ENCODE measurements at places on chromosomes 3 and 15. TPM values are rescaled to one million over a fixed set of nuclear protein-coding genes. Genes with fewer than 3 reads are reported as not detected.
A peak's percentile ranks its signal among the peaks of the same experiment; 100 is the strongest.

The SCG5 gene
- not detected for total RNA-seq

The ZNF860 gene
- 8.1 TPM for total RNA-seq

The CCDC54 gene
- total RNA-seq: not detected

The EOMES gene
- 0.20 TPM for total RNA-seq

The CEMIP gene
- total RNA-seq: 0.43 TPM

The PRC1 gene
- total RNA-seq: 138 TPM

The SKOR1 gene
- 4.9 TPM for total RNA-seq

The BFSP2 gene
- not detected for total RNA-seq

The SEMA3F gene
- total RNA-seq: 46.9 TPM

The CCDC32 gene
- 41.9 TPM for total RNA-seq

- DNase-seq: peak; percentile 96
These were observed 5.2 kb upstream of the ZXDC start for GRCh38 chr3:126480861-126481260.

DNA sequence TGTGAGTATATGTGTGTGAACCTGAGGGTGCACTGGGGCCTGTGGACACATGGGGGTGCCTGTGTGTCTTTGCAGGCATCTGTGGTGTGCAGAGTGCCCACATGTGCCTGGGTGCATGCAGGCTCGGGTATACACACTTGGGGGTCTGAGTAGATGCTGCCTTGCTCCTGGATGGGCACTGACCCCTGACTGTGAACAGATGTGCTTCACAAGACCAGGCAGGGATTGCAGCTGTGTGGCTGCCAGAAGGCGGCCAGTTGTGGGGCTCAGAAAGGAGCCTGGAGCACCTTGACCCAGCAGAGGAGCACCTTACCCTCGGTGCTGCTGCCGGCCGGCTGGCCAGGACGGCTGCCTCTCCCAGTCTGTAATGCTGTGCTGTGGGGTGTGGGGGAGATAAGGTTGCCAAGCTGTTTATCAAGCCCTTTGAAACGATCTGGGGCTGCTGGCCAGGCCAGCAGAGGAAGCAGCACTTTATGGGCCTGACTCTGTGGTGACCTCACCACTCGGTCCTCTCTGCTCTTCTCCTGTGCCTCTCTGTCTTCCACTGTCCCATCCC is 55.5 kb upstream of the MRPS22 start:
- DNase-seq: no peak

DNA sequence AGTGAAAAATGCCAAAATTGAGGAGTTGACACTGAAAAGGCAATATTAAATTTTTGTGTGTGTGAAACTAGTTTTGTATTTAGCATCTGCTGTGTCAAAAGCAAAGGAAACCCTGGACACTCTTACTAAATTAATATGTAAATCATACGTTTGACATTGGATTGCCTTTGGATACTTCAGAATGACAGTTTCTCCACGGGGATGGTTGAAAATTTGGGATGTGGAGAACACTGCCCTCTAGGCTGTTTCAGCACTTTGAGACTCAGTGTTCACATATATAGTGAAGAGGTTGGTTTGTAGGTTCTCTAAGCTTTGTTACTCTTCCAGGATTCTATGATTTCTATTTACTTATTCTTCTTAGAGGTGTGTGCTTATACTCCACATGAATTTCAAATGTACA is 3.0 kb downstream of the ROBO2 start:
- peak; percentile 82 for DNase-seq

GRCh38 chr3:124322309-124322880 is 330.5 kb upstream of the ROPN1 start:
- DNase-seq: peak; percentile 23

- DNase-seq: no peak
These were observed 77.0 kb upstream of the ALDH1A3 start for GRCh38 chr15:100802421-100803170.

- DNase-seq: peak; percentile 81
These were observed 968.4 kb downstream of the FHIT start for GRCh38 chr3:60282866-60283265.

DNA sequence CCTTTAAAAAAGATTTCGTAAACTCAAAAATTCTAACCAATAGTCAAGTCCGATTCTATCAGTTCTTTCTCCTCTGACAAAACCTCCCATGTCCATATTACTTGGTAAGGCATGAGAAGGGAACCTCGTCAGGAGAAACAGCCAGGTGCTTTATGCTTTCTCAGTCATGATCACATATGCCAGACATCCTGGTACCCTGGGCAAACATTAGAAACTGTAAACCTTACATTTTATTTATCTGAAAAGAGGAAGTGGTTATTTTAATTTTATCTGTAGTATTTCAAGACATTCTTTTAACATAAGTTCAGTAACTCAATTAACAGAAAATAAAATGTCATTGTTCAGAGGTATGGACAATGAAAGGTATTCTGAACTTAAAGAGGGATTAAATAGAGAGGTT is 474.8 kb upstream of the GBE1 start:
- no peak for DNase-seq

DNA sequence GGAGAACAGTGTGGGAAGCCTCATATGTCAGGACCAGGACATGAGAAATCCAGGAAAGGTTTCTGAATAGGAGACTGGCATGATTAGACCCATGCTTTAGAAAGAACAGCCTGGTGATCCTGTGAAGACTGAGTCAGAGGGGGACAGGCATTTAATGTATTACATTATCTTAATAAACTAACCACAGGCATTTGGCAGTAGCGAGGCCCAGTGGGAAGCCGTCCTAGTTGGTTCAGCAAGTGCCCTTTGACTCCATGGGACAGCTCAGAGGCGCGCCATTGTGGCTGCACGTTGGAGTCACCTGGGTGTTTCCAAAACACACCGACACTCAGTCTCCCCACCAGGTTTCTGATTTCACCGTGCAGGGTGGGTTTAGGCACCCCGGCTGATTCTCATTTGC is 90.5 kb upstream of the DGKG start:
- no peak for DNase-seq

DNA sequence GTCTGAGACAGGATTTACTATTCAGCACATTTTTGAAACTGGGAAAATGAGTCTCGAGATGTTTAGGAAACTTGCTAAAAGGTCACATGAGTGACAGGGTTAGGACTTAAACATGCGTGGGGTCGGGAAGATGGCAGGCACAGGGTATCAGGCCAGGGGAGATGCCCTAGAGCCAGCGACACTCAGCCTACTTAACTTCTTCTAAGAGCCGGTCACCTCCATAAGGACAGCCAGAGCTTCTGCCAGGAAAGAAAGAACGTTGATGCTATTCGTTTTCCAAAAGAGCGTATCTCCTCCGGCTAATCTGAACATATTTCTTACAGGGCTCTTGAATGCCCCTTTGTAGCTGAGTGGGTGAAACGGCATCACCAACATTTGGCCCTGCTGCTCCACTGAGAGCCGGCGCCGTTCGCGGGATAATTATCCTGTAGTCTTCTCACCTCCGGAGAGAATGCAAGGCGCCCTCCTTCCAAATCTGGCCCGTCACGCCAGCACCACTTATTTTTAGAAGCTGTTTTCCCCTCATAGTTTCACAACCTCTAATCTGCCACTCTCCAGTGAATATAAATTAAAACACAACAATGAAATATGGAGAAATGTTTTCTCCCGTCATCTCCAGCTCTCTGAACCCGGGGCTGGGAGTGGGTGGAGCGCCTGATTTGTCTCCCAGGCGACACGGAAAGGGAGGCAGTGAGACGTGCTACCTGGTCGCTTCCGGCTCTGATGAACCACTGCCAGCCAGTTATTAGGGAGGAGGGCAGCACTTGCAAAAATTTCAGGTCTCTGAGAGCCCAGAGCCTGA is 58.5 kb downstream of the LIPC start:
- peak; percentile 79 for DNase-seq

DNA sequence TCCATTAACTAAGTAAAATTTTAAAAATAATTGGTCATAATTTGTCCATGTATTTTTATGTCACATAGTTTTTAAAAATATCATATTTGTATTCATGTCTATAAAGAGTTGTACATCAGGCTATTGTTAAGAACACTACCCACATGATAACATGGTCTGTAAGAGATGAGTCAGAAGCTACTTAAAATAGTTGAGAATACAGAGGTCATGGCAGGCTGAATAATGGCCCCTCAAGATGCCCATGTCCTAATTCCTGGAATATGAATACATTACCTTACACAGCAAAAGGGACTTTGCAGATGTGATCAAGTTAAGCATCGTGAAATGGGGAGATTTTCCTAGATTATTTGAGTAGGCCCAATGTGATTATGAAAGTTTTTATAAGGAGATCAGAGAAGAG is 782.9 kb upstream of the GOLIM4 start:
- no peak for DNase-seq

DNA sequence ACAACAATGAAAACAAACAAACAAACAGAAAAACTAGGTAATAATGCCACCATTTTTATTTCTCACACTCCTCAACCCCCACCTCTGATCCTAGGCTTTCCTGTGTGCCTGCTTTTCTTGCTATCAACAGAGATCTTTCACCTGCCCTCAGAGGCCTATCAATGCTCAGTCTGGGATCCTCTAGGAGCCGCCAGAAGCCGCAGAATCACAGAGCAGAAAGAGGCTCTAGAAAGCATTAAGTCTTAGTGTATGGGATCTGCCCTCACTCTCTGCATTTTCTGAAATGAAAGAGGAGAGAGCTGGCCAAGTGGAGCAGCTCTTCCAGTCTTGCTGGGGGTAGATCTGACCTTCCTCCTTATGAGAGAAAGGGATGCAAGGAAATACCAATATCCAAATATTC is 306.8 kb downstream of the TUSC7 start:
- no peak for DNase-seq

- no peak for DNase-seq
These were observed 441.7 kb upstream of the PDZRN3 start for GRCh38 chr3:74066456-74066855.

- DNase-seq: no peak
These were observed 82.4 kb downstream of the CD200 start for GRCh38 chr3:112415390-112415789.

DNA sequence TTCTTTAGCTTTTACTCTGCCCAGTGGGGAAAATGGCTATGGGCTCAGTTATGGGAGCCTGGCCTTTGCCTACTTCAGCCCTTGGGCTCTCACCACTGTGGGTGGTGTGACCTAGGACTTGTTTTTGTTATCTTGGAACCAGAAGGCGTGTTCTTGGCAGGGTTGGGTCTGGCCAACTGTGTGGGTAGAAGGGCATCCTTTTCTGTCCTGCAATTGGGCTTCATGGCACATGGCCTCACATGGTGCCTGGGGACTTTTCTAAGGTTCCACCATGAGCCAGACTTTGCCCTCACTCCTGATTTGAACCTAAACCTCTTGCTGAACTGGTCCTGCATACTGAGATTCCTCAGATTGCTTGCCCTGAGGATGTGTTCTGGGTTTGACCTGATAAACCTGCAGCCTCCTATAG is 1.7 kb downstream of the GLYCTK start:
- no peak for DNase-seq

DNA sequence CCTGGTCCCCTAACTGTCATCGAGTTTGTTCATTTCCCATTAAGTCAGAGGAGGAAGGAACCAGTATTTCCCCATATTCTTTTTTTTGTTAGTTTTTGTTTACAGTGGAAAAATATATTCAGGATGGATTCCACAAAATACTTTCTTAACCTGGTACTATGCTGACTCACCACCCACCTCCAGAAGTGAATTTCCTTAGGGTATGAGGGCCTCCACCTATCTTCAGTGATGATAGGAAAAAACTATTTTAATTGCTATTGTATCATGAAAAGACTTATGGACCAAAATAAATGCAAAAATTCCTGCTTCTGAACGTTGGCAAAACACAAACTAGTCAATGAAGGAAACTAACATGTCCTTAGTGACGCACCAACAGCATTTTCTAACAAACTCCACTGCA is 64.2 kb upstream of the FOXP1 start:
- DNase-seq: no peak

- DNase-seq: peak; percentile 35
These were observed 34.5 kb downstream of the PLA2G4D start for GRCh38 chr15:42059661-42060476.

- DNase-seq: no peak
These were observed 87.8 kb upstream of the UBE2E2 start for GRCh38 chr3:23115171-23115877.

- DNase-seq: no peak
These were observed 48.9 kb upstream of the STT3B start for GRCh38 chr3:31483776-31484175.

DNA sequence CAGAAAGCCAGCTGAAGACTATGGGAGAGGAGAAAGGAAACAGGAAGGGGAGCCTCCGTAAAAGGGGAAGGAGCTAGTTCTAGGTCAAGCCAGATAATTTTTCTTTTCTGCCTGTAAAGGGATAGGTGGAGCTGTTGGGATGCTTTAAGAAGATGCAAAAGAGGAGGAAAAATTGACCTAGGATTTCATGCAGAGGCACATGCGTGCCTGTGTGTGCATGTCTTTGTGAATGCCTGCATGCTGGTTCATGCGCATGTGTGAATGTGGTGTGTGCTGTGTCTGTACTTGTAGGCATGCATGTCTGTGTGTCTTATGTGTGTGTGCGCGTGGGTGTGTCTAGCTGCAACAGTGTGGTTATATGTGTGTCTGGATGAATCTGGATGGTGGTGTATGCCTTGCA is 27.3 kb downstream of the CCDC33 start:
- DNase-seq: peak; percentile 19

- DNase-seq: no peak
These were observed 4.1 kb upstream of the CMTM7 start for GRCh38 chr3:32387512-32387911.

DNA sequence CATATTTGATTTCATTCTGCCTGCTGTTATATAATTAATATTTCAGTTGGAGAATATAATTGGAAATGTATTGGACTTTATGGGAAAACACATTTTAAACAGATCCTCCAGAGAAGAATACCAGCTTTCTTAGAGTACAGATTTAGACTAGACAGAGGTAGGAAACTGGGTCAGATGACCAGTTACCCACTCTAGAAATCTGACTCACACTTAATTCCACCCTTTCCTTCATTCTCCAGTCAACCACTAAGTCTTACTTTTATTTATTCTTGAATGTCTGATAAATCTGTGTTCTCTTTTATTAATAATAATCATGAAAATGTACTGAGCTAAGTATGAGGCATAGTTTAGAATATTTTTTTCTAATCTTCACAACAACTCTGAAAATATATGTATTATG is 110.7 kb downstream of the LRRC49 start:
- DNase-seq: no peak

DNA sequence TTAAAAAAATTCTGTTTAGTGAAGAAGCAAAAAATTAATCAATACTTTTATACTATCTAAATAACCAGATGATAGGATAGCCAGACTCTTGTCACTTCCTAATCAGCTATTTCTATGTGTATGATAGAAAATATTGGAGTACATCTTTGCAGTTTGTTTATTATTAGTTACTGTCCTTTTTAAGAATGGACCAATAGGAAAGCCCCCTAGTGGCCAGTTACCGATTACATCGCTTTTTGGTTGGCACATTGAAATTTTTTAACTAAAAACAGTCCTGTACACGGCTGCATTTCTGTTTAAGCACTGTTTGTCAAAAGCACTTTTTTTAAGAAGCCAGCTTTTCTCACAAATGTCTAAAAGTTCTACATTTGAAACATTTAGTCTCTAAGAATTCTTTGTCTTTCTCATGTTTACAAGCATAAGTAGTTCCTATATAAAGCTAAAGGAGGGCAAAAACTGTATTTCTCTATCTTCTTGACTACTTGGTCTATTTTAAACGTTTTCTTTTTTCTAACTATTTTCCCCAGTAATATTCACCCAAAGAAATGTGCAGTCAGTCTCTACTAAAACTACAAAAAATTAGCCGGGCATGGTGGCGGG is 253.2 kb upstream of the LRTM1 start:
- DNase-seq: peak; percentile 47

GRCh38 chr3:190746986-190747385 is 115.5 kb downstream of the GMNC start:
- no peak for DNase-seq
